ENCODE measurements at places on chromosomes 1 and 21.

DNA sequence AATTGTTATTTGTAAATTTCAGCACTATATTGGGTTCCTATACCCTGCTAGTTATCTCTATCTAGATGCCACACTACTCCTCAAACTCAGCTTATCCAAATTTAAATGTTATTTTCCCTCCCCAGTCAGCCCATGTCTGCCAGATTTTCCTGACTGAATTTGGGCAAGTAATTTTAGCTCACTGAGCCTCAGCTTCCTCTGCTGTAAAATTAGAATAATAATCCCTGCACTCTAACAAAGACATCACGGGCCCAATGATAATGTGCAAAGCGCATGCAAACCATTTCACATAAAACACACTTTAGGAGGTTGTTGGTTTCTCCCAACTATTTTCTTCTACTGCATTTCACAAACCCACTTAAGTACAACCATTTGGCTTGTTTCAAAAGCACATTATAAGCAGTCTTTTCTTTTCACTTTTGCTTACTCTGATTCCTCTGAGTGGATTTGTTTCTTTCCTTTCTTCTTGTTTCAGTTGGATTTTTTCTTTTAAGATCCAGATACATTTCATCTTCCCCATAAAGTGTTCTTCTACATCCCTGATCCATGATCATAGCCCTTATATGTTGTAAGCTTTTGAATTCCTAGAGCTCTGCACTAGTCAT is 152.8 kb upstream of the DPT start:
- no peak for DNase-seq

- DNase-seq, result no peak
Observed at GRCh38 chr1:181777286-181777685, 284.2 kb downstream of the ZNF648 start.

- DNase-seq, result no peak
Observed at GRCh38 chr1:3001471-3002348, 19.6 kb upstream of the ACTRT2 start.

DNA sequence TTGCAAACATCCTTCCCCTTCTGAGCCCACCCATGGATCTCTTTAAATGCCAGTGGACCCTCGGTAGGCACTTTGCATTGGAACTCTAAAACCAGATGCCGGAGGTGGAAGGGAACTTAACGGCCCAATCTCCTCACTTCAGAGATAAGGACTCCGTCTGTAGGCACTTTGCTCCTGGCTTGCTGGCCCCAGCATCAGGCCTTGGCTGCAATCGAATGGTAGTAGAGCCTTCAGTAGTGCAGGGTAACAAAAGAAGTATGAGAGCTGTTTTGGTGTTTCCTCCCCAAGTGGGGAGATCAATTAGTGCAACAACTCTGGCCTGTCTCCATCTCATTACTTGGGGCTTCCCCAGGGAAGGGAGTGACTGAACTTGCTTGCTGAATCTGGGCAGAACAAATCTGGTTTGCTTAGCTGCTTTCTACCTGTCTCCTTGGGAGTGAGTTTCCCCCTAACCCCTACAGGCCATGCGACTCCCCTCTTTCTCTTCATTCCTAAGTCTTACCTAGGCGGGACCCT is 70.8 kb downstream of the TENT5C start:
- no peak for DNase-seq

GRCh38 chr1:24805534-24806301 is 60.5 kb downstream of the CLIC4 start:
- no peak for DNase-seq

DNA sequence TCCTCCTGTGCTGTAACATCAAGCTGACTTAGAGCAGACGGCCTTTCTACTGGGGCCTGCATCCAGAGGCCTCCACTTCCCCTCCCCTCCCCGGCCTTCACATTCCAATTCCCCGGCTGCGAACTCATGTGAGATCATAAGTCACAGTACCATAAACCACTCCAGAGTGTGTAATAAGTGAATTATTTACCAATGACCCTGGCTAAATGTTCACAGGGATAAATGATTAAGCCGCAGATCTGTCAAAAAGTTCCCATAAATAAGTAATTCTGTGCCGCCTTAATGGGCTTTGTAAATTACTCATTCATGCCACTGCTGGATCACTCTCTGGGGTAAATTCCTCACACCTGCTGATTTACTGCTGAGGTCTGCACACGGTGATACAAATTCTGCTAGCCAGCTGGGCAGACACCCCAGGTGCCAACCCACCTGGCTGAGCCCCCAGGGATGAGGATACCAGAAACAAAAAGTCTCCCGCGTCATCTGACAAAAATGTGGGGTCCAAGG is 27.4 kb upstream of the KIRREL1 start:
- no peak for DNase-seq

- DNase-seq, result no peak
Observed at GRCh38 chr1:174744886-174745285, 254.9 kb upstream of the CACYBP start.

DNA sequence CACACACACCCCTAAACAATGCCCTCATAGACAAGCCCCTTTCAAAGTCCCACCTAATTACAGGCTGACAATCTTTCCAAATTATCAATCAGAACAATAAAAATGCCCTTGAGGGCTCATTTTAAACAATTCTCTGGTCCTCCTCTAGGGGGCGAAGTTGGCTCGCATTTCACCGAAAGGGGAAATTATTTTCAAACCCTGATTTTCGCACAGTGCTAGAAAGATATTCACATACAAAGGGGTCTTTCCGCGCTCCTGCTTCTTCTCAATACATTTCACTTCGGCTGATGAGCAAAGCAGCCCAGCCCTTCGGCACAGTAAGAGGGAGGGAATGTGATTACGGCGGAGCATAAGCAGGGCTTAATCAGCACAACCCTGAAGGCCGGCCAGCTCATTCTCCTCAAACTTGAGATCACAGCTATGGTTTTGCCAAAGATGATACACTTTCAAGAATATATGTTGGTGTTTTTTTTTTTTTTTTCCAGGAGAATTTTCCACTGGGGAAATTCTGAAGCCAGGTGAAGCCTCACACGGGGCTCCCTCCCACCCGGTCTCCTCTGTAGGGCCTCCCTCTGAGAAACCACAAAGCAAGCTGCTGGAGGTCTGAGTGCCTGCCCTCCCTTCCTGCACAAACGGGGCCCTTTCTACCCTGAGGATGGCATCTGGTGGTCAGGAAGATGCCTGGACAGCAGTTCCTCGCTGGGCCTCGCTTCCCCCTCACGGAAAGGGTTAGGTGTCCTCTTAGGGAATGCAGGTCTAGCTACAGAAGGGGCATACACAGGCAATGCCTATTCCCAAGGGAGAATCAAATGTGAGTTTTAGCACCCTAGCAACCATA is 66.9 kb downstream of the GNG12 start:
- no peak for DNase-seq

GRCh38 chr1:173024543-173024942 is 26.2 kb downstream of the TNFSF18 start:
- no peak for DNase-seq

GRCh38 chr1:228091084-228091483 is 8.6 kb downstream of the ARF1 start:
- DNase-seq, result no peak

- peak; percentile 33 for DNase-seq
Observed at GRCh38 chr1:39277879-39278278, 73.4 kb downstream of the MACF1 start.

GRCh38 chr21:46114963-46115362 is 17.1 kb downstream of the COL6A2 start:
- DNase-seq, result no peak

GRCh38 chr1:216201946-216202345 is 221.3 kb downstream of the USH2A start:
- DNase-seq, result no peak

- DNase-seq, result no peak
Observed at GRCh38 chr1:208533746-208534598, 289.8 kb upstream of the PLXNA2 start.

DNA sequence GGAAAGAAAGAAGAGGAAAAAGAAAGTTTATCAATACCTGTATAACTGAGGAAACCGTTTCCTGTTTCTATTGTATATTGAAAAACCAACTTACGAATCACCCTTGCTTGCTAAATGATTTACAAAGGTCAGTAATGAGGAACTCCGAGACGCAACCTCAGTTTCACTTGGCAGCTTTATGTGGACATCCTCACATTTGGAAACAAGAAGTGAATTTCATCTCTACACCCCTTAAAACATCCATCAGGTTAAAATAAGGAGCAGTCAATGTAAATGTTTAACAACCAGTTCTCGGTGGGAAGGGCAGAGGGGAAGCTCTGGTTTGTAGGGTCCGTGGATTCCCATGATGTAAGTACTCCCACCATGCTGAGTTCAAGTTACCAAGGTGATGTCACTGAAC is 481.7 kb upstream of the RUNX1 start:
- no peak for DNase-seq

DNA sequence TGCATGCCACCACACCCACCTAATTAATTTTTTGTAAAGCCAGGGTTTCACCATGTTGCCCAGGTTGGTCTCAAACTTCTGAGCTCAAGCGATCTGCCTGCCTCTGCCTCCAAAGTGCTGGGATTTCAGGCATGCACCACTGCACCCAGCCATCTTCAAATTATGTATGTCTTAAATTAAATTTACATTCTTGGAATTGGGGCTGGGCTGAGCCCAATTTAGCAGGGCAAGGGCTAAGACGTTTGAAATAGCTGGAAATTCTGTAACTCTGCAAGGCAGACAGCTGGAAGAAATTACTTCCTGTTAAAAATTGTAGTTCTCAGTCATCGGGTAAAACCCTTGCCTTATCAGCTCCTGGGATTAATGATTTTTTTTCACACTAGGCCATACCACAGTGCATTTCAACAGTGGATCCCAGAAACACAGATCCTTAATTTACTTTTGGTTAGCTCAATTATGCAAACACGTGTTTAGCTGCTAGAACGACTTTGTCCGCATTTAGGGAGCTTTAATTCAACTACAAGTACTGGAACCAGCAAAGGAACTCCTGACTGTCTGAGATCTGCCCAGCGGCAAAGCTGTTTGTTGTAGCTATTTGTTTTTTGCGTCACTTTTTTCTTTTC is 83.3 kb downstream of the OLFML3 start:
- no peak for DNase-seq

GRCh38 chr1:67695963-67696362 is 11.0 kb downstream of the GADD45A start:
- DNase-seq, result no peak

DNA sequence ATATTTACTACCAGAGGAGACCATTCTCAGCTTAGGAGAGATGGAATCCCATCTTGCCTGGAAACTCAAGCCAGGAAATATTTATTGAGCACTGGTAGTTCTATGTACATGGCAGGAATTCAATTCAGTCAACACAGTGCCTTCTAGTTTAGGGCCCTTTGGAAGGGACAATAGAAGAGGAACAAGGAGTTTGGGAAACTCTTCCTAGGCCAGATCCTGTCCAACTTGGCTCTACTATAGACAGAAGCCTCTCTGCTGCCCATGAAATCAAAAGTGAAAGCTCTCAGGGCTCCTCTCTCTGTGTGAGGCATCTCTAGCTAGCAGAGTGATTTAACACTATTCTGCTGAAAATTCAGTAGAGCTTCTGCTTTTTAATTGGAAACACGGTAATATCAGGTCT is 244.6 kb upstream of the MAP1LC3C start:
- no peak for DNase-seq
